ENCODE measurements at places on chromosomes 3 and 15.

DNA sequence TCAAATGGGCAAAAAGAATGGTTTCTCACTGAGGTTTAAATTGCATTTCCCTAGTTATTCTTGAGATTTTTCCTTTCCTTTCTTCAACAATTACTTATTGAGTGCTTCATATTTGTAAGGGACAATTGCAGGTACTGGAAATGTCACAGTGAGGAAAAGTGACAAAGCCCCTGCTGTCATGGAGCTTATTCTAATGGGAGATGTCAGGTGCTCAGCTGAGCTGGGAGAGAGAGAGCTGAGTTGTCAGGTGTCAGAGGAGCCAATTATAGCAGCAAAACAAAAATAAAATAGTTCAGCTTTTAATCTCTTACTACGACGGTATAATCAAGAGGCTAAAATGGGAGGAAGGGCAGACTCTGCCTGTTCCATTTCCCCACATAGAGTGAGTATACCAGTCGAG, 42.0 kb downstream of the CD86 start:
- DNase-seq: no peak

DNA sequence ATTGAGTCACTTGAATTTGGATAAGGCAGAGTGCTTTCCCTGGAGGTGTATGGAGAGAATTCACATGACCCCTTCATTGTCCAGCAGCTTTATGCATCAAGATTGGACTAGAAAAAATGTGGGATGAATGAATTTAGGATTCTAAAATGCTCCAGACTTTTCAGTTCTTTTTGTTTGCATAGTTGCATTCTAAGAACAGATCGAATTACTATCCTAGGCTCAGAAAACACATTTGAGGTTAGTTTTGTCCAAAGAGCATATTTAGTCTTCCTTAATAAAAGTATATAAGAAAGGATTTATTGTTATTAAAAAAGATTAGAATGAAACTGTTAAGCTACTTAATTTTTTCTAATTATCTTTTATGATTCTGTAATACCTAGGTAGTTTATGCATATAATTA, 127.4 kb downstream of the UBE2E2 start:
- no peak for DNase-seq

GRCh38 chr15:77747175-77748077, 114.7 kb upstream of the LINGO1 start:
- no peak for DNase-seq

DNA sequence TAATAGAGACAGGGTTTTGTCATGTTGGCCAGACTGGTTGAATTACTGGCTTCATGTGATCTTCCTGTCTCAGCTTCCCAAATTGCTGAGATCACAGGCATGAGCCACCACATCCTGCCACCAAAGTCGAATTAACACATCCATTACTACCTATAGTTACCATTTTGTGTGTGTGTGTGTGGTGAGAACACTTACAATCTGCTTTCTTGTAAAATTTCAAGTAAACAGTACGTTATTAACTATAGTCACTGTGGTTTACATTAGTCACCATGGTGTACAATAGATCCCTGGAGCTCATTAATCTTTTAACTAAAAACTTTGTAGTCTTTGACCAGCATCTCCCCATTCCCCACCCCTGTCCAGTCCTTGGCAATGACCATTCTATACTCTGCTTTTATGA, 270.0 kb downstream of the NAALADL2 start:
- no peak for DNase-seq

DNA sequence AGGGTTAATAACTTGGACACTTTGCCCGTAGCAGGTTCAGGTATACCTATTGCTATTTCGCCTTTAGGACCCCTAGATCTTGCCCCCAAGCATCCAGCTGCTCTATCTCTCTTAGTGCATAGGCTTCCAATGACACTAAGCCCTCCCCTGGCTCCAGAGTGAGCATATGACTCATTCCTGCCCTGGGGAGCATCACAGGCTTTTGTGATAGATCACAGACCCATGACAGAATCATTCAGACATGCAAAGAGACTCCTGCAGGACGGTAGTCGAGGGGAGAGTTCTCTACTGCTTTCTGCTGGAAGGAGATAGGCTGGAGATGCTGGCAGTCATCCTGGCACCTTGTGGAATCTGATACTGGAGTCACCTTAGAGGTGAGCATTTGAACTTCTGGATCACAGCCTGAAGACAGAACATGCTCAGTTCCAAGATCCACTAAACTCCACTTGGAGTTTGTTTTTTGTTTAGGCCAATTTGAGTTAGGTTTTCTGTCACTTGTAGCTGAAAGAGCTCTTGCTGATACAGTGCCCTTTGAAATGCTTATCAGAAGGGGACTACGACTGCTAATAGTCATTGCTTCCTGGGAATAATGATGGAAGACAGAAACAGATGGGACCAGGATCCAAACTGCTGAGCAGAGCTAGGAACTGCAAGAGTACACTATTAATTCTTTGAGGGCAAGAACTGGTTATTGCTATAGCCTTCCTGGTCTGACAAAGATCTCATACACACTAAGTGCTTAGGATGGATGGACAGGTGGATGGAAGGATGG, 11.0 kb downstream of the LYSMD2 start:
- peak; percentile 85 for DNase-seq

DNA sequence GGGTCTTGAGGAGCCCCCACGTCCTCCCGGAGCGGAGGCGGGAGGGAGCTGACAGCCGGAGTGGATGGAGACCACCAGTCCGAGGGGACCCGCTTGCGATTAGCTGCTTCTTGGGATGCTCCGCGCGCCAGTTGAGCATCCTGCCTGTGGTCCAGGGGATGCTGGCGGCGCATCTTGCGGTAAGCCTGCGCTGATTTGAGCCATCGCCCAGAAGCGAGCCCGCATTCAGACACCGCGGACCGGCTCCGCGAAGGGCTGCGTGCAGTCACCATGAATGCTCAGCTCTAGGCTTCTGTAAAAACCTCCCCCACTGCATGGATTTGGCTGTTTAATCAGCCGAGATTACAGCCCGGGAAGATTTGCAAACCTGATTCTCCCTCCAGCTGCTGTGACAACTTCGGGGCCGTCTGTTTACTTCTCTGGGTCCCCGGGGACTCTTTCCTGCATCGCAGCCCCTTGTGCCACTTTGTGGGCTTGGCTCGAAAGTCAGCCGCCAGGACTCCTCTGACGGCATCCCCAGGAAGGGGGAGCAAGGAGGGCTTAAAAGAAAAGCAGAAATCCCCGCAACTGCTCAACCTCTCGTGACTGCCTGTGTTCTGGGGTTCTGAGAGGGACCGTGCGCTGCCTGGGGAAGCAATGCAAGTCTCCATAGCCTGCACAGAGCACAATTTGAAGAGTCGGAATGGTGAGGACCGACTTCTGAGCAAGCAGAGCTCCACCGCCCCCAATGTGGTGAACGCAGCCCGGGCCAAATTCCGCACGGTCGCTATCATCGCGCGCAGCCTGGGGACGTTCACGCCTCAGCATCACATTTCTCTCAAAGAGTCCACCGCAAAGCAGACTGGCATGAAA, 171.1 kb downstream of the KCNAB1 start:
- DNase-seq: no peak

DNA sequence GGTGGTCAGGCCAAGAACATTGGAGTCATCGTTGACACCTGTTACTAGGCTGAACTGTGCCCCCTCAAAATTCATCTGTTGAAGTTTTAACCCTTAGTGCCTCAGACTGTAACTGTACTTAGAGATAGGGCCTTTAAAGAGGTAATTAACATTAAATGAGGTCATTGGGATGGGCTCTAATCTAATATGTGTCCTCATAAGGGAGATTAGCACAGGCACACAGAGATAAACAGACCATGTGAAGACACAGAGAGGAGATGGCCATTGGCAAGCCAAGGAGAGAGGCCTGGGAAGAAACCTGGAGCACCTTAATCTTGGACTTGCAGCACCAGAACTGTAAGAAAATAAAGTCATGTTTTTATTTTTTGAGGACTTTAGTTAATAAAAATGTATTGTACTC, 59.6 kb downstream of the PLCL2 start:
- DNase-seq: no peak

DNA sequence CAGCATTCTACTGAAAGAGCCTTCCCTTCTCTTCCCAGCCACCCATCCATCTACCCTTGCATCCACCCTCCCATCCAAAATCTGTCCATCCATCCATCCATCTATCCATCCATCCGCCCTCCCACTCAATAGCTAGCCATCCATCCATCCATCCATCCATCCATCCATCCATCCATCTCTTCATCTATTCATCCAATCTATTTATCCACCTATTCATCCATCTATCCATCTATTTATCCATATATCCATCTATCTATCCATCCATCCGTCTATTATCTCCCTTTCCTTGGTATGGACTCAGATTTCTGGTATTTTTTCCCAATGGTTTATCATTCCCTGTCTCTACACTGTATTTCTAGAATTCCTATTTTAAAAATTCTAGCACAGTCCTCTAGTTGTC, 46.1 kb upstream of the PPARG start:
- no peak for DNase-seq

- DNase-seq: no peak
Observed at GRCh38 chr3:187669675-187670504, at the start of gene SST. Gene SST, minus strand, starts transcription at chr3:187670394. Its CDS starts 103 bp downstream, at chr3:187670291.

GRCh38 chr3:123409443-123410148, 39.3 kb downstream of the ADCY5 start:
- DNase-seq: peak; percentile 71

DNA sequence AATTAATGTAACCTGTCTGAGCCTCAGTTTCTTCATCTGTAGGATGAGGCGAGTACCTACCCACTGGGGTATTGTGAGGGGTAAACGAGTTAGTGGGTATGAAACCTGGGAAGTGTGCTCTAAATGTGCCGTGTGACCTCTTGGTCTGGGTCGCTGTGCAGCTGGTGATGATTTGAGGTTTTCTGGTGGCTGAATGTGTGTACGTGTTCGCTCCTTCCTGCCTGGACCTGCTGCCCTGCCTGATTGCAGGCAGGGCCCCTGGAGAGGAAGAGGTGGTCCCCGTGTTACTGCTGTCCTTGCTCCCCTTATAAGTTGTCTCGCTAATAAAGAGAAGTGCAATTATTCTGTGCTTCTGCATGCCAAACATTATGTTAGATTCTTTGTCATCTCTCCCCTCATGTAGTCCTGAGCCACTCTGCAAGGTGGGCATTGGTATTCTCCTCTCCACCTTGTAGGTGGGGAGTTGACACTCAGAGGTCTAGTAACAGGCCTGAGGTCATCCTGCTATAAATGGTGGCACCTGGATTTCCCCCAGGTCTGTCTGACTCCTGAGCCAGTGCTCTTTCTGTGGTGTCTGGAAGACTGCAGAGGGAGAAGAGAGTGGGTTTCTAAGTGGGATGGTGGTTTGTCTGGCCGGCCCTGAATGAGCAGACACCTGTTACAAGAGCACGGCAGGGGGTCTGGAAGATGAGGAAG, 15.7 kb downstream of the PDIA5 start:
- no peak for DNase-seq

DNA sequence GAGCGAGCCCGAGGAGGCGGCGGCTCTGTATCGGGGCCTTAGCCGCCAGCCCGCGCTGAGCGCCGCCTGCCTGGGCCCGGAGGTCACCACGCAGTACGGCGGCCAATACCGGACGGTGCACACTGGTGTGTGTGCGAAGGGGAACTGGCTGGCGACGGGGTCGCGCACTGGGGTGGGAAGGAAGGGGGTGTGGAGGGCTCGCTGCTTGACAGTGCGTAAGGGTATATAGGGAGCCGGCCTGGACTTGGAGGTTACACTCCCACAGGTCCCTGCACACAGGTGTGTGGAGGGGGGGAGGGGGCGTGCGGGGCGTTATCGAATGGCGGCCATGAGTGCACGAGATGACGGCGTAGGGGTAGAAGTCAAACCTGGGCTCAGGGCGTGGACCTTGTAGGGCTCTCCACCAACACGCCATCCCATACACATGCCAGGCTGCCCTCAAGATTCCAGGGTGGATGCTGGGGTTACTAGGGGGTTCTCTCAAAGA, 389 bp downstream of the APEH start:
- DNase-seq: no peak

DNA sequence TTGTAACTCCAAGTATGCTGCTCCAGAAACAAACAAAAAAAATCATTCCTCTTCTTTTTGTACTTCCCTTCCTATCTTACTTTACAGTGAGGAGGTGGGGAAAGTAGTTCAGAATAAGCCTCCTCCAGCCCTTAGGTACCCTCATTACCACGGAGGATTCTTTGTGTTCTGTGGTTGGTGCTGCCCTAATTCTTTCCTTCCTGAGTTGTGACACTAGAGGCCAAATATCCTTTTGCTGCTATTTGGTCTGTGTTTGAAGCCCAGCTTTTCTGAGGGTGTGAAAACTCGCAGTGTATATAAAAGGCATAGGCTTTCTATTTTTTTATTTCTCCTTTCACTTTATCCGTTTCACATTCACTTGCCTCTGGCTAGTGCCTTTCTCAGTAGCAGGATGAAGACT, 98.2 kb downstream of the HHLA2 start:
- no peak for DNase-seq

GRCh38 chr3:150545419-150546225, 674 bp downstream of the SERP1 start:
- no peak for DNase-seq

DNA sequence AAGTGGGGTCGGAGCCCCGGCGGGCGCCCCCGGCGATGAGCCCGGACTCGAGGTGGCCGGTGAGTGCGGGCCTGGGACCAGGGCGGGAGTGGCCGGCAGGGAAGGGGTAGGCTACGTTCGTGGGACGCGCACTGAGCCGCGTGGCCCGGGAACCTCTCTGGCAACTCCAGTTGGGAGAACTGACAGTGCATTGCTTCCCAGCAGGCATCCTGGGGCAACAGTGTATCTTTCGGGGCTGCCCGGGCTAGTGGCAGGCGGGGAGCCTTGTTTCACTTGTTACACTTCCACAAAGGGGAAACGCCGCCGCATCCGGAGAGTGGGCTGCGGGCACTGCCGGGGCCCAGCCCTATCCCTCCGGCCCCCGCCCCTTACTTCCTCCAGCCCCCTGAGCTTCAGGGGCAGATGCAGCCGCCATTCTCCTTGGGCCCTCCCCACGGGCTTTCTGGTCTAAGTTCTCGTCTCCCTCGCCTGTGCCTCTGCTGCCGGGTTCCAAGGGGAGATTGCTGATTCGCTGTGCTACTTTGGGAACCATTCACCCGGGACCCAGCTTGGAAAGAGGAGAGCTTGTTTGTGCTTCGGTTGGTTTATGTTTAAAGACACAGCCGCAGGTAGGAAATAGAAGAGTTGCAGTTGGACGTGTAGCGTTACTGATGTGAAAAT, 675 bp downstream of the BRPF1 start:
- no peak for DNase-seq

GRCh38 chr3:27637346-27637995, 84.7 kb downstream of the EOMES start:
- no peak for DNase-seq

- no peak for DNase-seq
Observed at GRCh38 chr3:72391659-72392058, 456.6 kb downstream of the SHQ1 start.

GRCh38 chr3:11170052-11170770, 15.9 kb downstream of the HRH1 start:
- DNase-seq: no peak

DNA sequence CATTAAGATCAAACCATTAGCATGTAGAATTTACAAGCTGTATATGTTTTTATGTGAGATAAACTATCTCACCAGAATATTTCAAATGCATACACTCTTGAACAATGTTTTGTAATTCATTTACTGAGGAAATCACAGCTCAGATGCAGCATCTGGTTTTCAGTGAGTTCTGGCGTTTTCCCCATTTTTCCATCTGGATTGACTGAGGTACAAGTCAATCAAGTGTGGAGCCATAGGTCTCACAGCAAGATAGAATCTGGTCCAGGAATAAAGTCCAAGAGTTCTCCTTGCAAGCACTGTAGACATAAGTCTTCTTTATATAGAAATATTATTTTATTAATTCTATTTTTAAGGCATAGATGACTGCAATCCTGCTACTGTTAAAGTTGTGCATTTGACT, 219.3 kb downstream of the ZBBX start:
- DNase-seq: no peak

GRCh38 chr15:35458176-35458856, 87.6 kb downstream of the DPH6 start:
- no peak for DNase-seq

GRCh38 chr3:114119776-114120175, 59.1 kb downstream of the DRD3 start:
- no peak for DNase-seq
